ENCODE measurements at places on chromosomes 3 and 15.

GRCh38 chr15:59797756-59798604, 108.9 kb upstream of the BNIP2 start:
- DNase-seq, result no peak

- no peak for DNase-seq
These were observed 30.3 kb upstream of the GADL1 start for GRCh38 chr3:30924763-30925162.

GRCh38 chr3:196042673-196043072, 39.2 kb downstream of the TFRC start:
- DNase-seq, result no peak

GRCh38 chr15:85618956-85619491, 175.7 kb downstream of the KLHL25 start:
- peak; percentile 18 for DNase-seq

- DNase-seq, result no peak
These were observed 524.6 kb upstream of the ATP11B start for GRCh38 chr3:182268711-182269110.

DNA sequence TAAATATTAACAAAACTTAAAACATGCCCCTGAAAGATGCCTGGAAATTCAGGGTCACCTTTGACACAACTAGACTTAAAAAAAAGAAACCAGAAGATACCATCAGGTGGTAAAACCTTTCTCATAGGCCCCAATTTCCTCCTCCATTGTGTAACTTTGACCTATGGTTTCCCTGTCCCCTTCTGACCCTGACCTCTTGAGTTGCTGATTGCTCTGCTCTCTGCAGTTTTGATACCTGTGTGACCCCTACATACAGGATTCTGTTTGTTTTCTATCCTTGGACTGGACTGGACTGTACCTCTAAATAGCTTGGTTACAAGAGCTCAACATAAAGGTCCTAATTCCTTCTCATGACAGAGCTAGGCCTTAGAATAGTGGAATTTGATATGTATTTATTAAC, 220.6 kb downstream of the ZIC4 start:
- DNase-seq, result no peak

DNA sequence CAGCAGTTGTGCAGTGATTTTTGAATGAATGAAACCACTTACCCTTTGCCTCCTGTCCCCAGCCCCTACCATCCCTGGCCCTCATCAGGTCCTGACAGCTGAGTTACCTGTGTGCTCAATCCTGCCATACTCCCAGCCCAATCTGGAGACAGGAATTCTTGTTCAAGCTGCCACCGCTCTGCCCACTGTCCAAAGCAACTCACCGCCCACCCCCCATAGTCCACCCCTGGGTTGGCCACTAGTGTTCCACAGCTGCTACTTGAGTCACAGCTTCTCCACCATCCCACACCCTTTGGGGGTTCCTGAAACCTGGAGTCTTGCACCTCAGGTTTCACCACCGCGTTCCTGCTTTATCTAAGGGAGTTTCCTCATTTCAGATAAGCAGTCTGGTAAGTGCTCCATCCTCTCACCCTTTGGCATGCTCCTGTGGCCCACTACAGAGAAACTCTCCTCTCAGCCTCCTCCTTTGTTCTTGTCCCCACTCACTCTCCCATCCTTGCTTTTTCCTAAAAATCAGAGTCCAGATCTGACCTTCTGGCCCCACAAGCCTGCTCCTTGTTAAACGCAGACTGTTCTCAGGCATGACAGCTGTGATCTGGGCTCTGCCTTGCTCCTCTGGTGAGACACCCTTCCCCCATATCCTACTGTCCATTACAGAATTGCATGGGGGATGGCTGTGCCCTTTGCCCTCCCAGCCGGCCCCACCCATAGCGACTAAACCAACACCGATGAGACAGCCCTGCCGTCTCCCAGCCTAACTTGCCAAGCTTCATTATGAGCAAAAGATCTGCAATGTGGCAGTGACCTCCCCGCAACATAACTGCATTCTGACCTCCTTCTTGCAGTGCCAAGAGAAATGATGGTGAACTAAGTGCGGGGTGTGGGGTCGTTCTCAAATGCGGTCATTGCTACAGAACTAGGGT, 50.0 kb downstream of the CYP19A1 start:
- DNase-seq, result no peak

- no peak for DNase-seq
These were observed 43.7 kb downstream of the MYZAP start for GRCh38 chr15:57635300-57635909.

GRCh38 chr15:50107591-50108408, 11.2 kb downstream of the ATP8B4 start:
- no peak for DNase-seq

- DNase-seq, result no peak
These were observed 5.6 kb upstream of the P2RY14 start for GRCh38 chr3:151283907-151284461.

GRCh38 chr3:63354160-63354559, 76.1 kb downstream of the SYNPR start:
- no peak for DNase-seq

DNA sequence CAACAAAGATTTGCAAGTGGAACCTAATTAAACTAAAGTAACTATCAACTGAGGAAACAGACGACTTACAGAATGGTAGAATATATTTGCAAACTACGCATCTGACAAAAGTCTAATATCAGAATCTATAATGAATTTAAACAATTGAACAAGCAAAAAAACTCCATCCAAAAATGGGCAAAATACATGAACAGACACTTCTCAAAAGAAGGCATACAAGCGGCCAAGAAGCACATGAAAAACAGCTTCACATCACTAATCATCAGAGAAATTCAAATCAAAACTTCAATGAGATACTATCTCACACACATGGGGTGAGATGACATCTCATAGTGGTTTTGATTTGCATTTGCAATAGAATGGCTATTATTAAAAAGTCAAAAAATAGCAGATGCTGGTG, 128.6 kb downstream of the POLR2M start:
- DNase-seq, result no peak

DNA sequence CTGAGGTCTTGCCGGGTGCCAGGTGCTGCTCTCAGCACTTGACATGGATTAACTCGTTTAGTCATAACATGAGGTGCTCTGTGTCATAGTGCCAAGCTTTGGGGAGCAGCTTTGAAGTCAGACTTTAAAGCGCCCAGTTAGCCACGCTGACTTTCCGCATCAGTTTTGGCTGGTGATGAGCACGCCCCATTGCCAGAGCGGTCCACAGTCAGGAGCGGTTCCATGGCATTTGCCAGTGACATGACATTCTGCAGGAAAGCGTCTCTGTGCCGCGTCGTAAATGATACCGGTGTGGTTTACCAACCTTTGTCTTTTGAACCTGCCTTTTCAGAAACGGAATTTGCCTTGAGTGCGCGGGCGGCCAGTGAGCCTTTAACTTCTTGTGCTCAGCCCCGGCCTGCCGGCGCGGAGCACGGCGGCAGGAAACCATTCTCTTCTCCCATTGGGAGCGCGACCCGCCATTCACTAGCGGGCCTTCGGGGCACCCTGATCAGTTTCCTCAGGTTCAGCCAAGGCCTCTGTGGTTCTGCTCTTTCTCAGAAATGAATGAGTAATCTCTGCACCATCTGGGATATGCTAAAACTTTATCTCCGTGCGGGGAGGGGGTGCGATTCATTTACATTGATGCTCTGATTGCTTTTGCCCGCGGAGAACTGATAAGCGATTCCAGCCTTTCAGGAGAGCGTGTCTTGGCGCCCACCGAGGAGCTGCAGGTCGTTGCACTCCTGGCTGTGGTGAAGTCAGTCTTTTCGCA, 1.7 kb upstream of the SLC2A2 start:
- no peak for DNase-seq

DNA sequence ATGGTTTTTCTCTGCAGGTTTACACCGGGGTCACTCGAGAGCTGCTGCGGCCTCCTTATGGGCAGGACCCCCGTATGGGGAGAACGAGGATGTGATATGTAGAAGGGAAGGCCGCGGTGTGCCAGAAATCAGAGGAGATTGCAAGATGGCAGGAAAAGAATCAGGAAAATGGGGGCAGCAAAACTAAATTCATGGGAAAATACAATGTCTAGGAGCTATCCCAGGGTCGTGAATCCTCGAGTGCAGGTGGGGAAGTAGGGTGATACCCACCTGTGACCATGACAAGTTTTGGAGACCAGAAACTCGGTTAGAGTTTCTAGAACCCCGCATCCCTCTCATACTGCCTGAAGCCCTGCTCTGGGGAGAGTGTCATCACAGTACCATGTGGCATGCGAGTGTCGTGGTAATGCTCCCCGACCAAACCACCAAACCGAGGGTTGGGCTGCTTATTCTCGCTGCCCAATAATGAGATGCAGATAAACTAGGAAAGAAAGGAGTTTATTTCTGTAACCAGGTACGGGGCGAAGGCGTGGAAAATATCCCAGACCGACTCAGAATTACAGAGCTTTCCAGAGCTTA, 781 bp downstream of the TRNT1 start:
- no peak for DNase-seq

Data from activated CD8-positive, alpha-beta memory T cell treated with anti-CD3 and anti-CD28 coated beads for 1 hour (primary cell).